SW480 (cell line): ENCODE measurements at places on chromosomes 11 and 22.

DNA sequence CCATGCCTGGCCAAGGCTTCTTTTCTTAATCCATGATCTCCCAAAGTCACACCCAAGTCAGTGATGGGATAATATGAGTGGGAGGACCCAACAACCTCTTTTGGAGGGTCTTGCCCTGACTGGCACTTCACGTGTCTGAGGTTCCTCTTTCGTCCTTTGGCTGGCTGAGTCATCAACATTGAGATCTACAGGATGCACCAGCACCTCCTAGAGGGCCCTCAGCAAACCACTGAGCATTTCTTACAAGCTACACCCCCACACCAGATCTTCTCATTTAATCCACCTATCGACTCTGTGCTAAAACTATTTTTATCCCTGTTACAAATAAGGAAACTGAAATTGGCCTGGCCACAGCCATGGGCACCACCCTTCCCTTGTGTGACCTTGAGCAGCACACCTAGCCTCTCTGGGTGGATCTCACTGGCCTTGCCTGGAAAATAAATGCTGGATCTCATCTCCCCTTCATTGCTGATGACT, 63.4 kb downstream of the FLI1 start:
- peak; percentile 18 for DNase-seq

- DNase-seq = peak; percentile 77
Observed at GRCh38 chr11:64444838-64445441, 86.0 kb downstream of the RPS6KA4 start.

GRCh38 chr22:44404341-44405020, 91.7 kb upstream of the SHISAL1 start:
- no peak for DNase-seq

GRCh38 chr11:111427471-111427912, 48.4 kb upstream of the POU2AF1 start:
- no peak for DNase-seq

DNA sequence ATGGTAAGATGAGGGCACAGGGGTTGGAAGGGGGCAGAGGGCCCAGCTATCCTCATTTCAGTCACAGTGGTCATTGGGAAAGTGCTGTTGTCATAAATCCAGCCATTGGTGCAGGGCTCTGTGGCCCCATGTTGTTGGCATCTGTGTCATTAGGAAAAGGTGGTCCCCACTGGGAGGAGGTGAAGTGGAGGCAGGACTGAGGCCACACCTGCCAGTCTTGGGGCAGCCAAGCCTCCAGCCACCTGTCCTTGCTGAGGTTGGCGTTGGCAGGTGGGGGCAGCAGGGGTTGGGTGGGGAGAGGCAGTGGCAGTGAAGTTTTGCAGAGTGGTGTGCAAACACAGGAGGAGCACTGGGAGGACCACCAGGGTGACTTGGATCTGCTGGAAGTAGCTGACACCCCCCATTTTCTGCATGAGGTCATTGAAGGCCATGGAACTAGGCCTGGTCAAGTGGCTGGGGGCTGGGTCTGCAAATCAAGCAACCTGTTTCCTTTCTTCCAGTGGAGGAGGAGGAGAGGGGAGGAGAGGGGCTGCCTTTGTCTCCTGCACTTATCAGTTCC, 25.3 kb downstream of the SLC22A6 start:
- DNase-seq = no peak

DNA sequence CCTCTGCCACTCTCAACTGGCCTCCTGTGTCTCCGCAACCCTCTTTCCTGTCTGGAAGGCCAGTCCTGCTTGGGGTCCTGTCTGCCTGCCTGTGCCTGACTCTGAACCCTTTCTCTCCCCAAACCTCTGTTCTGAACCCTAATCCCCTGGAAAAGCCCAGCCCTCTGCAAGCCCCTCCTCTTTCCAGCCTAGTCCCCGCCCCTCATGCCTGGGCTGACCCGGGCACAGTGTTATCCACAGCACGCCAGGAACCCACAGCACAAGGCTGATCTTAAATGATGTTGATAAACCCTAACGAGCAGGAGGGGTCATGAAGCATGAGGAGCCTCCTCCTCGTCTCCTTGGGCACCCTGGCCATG, at the start of gene IFITM10:
TSS of gene IFITM10 (minus strand) at position 115 of the 359 bp plus-strand sequence. CDS start 153 bp downstream, outside the sequence.
- no peak for DNase-seq

GRCh38 chr11:1410366-1411291, 20.9 kb downstream of the BRSK2 start:
- no peak for DNase-seq

- DNase-seq = peak; percentile 20
Observed at GRCh38 chr11:1782831-1783724, 19.4 kb upstream of the CTSD start.

DNA sequence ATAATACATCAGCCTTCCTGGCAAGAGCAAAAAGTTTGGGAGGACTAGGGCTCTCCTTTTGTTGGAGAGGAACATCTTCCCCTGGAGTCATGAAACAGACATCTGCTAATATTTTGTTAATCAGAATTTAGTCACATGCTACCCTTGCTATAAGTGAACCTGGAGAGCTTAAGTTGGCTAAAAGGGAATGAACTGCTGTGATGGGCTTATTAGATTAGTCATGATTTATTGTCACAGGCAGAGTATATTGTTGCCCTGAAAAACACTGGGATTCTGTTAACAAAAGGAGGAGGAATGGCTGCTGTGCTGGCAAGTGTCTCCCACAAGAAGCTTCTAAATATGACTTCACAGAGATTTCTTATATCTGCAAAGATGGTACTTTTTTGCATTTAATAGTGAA, 16.0 kb downstream of the TCP11L1 start:
- DNase-seq = no peak

DNA sequence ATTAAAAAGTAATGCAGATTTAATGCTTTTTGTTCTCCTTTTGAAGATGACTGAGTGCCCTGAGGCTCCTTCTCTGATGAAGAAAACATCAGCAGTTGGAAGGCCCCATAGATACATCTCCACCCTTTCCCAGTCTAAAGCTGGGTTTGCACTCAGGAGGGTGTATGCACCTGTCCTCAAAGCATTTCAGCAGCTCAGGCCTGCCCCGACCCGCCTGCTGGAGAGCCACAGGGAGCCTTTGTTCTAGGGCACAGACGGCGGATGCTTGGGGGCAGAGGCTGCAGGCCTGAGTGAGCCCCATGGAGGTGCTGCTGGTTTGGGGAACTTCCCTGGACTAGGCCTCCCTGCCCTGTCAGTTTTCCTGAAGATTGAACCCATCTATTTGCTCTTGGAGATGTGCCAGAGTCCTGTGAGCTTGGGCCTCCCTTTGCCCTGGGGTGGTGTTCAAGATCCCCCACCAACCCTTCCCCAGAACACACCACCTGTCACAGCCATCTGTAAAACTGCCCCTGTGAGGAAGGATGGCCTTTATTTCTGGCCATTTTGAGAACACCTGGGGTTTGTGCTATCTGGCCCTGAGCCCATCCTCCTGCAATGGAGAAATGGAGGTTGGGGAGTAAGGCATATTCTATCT, 160.0 kb downstream of the NAV2 start:
- DNase-seq = no peak

DNA sequence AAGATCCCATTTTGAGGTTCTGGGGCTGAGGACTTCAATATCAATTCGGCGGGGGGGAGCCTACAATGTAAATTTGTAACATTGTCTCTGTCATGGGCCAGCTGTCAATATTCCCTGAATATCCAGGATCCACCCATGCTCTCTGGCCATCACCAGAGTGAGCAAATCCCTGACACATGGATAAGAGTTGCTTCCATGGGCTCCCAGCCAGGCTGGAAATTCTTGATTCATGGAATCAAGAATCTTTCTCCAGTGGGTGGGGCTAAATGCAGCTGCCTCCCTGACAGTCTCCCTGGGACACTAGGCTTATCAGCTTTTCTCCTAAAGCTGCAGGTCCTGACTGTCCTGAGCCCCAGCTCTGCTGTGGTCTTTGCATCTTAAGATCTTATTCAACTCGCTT, 86.9 kb upstream of the IGLL5 start:
- no peak for DNase-seq

DNA sequence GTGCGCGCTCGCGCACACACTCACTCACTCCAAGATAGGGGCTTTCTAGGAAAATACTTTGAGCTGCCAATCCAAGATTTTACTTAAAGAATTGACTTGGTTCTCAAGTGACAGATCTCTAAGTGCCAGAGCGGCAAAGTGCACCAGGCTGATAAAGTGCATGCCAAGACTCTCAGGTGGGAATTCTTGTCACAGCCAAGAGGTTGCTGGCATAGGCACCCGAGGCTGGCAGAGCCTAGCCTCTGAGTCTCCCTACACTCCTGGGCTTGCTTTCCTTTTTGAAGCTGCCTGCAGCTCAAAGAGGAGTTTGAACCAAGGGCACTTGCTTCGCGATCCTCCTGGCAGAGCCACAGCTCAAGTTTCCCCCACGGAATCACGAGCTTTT, 2.5 kb upstream of the ADM start:
- no peak for DNase-seq

DNA sequence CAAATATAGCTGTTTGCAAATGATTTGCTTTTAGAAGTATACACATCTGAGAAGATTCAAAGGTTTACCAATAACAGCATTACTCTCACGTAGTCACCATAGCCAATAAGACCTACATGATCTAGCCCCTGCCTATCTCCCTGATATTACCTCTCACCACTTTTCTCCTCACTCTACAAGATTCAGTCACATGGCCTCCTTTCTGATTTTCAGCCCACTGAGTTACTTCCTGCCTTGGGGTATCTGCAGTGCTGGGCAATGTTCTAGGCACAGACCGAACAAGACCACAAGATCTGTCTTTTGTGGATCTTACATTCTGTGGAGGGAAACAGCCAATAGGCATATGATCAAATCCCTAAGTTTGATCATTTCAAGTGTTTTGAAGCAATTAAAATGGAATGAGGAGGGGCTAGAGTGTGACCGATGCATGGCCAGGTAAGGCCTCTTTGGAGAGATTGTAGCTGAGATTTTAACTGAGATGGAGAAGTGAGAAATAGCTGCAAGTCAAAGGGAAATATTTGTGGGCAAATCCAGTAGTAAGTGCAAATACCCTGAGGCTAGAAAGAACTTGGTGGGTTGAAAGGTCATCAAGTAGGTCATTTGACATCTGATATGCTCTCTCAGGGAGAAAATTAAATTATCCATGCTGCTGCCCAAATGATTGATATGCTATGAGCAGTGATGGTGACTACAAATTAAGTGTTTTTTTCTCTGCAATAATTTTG, 43.1 kb downstream of the ARL14EP start:
- DNase-seq = no peak

DNA sequence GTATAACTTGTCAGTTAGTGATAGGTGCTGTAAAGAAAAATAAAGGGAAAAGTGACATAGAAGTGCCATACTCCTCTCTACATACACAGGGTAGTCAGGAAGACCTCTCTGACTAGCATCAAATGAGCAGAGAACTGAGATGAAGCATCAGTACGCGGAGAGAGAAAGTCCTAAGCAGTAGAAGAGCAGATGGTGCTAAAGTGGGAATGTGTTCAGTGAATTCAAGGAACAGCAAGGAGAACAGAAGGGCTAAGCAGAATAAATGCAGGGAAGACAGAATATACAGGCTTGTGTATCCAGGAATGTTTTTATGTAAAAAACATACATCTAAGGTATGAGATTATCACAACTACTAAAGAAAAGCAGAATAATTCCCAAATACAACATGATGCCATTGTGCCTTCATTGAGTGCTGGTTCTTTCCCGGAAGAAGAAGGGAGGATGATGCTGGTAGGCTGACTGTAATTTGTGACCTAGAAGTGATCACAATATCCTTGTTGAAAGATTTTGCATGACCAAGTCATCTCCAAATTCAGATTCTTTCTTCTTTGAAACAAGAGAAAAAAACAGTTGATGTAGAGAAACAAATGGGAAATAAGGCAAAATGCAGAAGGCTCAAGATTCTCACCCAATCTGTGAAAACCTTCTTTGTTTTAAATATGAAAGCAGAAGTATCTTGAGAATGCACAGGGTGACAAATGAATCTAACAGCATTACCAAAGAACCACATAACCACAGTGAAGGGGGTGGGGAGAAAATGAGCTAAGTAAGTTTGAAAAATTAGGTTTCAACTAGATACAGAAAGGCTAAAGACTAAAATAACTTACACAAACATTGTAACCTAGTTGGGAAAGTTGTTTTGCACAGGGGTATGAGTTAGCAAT, 20.5 kb downstream of the MRE11 start:
- no peak for DNase-seq

DNA sequence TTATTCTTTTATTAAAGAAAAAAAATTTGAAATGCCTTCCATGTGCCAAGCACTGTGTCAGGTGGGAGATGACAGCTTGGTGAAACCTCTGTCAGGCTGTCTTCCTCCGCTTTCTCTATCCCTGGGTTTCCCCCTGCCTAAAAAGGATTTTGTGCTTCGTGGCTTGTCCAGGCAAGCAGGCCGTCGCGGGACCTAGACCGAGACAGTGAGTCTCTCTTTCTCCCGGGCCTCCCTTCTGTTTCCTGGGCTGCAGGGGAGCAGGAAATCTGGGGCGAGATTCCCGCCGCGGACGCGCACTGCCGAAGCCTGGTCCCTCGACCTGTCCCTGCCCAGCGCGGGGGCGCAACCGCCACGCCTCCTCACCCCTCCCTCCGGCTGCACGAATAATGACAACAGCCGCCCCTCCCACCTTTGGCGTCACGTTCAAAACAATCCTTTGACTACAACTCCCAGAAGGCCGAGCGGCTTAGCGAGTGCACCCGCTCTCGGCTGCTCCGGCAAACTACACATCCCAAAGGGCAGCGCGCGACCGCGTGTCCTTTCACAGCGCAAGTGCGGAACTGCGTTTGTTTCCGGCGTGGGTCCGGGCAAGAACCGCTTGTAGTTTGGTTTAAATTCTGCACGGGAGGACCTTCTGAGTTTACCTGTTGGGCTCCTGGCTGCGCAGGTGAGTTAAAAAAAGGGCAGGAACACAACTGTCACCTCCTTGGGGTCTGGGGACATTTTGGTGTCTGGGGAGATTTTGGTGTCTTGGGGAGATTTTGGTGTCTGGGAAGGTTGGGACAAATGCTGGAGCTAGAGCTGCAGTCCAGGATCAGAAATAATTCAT, at the start of gene CLP1:
TSS of gene CLP1 (plus strand) at position 569 of the 829 bp plus-strand sequence. CDS start 1,715 bp downstream, outside the sequence.
- DNase-seq = peak; percentile 98

- DNase-seq = no peak
Observed at GRCh38 chr11:32839308-32839707, 9.6 kb downstream of the PRRG4 start.

DNA sequence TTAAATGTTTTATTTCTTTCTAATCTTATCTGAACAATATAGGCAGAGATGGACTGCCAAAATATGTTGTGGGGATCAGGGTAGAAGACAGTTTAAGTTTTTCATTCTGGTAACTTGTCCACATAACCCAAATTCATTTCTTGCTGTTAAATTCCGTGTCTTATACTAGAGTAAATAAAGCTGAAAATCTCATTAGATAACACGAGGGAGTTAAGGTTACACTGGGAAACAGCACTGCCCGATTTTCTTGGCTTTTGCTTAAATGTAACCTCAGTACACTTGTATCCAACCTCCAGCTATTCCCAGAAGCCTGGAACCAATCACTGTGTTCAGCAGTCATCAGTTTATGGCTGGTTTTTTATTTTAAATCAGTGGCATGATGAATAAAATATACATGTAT, 48.2 kb downstream of the MICAL3 start:
- DNase-seq = no peak
